ENCODE measurements at places on chromosomes 7 and 10.

- no peak for DNase-seq
Measured at GRCh38 chr10:62900829-62901571, 84.8 kb upstream of the EGR2 start.

DNA sequence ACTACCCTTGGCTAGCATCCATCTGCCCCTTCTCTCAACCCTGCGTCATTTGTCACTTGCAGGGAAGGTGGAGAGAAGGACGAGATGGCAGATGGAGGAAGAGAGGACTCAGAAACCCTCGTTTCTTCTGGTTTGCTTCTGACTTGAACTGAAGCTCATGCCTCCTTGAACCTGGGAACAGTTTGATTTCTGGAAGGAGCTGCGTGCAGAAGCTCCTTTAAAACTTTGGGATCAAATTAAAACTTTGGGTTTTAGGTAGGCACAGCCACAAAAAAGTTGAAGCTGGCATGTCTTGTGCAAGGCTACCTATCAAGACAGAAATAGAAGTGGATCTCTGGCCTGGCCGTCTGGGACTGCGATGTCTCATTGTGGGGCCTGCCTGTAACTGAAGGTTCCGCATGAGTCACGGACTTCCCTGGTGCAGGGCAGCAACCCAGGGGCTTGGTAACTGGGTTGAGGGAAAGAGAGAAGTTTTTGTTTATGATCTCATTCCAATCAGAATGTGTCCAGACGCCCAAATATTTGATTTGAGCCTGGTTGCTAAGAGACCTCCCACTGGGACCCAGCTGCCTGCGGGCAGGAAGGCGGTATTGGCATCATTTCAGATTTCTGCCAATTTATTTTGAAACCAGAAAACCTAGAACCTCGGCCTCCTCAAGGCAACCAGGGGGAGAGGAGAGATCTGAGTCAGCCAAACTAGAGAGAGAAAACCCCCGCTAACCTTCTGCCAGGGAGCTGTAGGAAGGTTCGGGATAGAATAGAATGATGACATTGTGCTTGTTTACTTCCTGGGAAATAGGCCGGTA lies 15.8 kb upstream of the CAMK1D start:
- DNase-seq, result no peak

GRCh38 chr10:93077860-93078337 lies 4.2 kb downstream of the CYP26A1 start:
- DNase-seq, result no peak

DNA sequence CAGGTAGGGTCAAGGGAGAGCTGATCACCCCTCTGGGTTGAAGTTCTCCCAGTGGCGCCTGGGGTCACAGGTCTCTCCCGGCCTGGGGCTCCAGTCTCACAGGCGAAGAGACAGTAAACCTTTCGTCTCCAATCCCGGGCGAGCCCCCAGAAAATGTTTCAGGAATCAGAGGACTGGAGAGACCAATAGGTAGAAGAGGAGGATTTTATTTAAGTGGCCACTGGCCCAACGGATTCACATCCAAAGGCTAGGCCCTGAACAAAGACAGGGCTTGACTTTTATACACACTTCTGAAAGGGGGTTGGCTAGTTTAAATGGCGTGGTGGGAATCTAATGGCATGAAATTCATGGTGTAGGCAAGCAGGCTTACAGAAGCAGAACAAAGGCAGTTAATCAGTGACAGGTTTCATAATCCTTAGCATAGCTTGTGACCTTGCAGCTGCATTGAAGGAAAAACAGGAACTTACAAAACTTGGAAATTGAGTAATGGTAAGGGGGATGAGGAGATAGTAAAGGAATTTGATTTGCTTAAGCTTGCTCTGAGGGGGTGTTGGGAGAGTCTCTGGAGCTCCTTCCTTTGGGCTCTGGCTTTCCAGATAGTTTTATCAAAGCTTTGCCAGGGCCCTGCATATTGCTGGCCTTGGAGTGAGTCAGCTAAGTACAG lies 105.5 kb downstream of the TRIM24 start:
- no peak for DNase-seq

GRCh38 chr10:3173171-3173878 lies 743 bp upstream of the PITRM1 start:
- DNase-seq, result no peak

DNA sequence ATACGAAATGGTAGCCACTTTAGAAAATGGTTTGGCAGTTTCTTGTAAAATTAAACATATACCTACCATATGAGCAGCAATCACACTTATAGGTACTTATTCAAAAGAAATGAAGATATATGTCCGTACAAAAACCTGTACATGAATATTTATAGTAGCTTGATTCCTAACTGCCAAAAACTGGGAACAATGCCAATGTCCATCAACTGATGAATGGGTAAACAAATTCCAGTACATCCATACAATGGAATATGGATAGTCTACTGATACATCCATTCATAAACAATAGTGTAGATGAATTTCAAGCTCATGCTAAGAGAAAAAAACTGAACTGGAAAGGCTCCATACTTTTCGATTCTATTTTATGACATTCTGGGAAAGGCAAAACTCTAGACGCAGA lies 68.5 kb downstream of the AGK start:
- no peak for DNase-seq

GRCh38 chr7:111729483-111729882 lies 167.2 kb upstream of the IMMP2L start:
- no peak for DNase-seq

DNA sequence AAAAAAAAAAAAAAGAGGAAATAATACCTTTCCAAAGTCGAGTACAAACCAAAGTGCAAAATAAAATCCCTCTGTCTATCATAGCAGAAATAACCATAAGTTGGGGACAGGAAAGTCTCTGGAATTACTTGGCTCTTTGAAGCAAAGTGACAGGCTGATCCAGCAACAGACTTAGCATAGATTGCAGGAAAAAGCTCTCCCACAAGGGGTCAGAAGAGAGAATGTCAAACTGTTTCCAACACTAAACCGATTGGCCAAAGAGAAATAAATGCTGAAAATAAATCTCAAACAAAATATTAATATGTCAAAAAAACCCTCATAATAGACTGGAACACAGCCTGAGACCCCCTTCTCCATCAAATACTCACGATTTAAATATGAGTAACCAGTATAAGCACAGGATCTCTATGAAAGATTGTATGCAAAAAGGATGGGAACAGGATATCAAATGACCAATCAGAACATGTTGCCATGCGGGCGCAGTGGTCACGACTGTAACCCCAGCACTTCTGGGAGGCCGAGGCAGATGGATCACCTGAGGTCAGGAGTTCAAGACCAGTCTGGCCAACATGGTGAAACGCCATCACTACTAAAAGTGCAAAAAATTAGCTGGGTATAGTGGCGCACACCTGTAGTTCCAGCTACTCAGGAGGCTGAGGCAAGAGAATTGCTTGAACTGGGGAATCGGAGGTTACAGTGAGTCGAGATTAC lies 1000.7 kb upstream of the LRRN3 start:
- DNase-seq, result no peak

DNA sequence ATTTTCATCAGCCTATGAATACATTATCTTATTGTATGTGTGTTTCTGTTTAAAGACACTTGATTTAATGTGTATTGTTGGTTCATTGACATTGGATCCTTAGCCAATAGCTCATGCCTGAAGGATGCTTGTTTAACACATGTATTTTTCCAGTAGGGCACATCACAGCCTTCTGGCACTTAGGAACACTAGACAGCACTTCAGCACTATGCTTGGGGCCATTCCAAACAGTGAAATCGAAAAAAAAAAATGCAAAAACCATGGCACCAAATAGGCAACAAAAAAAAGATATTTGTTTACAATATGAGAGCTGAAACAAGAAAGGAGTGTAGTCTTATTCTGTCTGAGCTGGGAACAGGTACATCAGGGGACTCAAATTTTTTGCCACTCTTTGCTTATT lies 262.8 kb downstream of the SLC25A13 start:
- DNase-seq, result no peak

GRCh38 chr7:19772306-19772705 lies 1.1 kb downstream of the TMEM196 start:
- DNase-seq, result no peak

DNA sequence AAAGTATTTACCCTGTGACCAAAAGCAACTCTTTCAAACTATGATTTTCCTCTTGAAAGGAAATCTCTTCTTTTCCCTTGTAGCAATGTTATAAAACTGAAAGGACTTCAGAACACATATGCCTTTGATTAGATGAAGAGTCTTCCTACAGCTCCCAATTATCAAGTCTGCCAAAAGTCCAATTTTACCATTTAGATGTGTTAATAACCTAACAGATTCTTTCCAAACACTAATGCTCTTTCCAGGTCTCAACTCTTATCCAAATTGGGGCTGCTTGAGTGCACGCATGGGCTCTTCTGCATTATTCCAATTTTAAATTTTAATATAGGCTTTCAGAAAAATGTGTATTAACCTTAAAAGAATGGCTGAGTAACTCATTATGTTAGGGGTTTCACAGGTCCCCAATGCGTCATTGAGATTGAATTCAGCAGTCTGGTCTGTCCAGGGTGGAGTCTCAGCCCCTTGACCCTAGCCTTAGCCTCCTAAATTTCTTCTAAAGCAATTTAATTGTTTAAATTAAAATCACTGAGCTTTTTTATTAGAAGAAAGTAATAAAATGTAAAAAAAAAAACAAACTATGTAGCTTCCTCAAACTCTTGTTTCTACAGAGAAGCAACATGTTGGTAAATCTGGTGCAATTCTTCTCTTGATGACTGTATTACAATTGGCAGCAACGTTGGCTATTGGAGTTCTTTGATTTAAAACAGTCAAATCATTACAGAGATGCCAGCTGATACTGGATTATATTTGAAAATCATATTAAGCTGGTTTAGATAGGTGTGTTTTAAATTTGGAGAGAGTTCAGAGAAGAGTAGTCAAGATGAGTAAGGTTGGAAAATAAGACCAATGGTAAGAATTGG lies 170.4 kb downstream of the DKK1 start:
- no peak for DNase-seq

GRCh38 chr7:129721068-129721467 lies 109.5 kb downstream of the NRF1 start:
- no peak for DNase-seq

DNA sequence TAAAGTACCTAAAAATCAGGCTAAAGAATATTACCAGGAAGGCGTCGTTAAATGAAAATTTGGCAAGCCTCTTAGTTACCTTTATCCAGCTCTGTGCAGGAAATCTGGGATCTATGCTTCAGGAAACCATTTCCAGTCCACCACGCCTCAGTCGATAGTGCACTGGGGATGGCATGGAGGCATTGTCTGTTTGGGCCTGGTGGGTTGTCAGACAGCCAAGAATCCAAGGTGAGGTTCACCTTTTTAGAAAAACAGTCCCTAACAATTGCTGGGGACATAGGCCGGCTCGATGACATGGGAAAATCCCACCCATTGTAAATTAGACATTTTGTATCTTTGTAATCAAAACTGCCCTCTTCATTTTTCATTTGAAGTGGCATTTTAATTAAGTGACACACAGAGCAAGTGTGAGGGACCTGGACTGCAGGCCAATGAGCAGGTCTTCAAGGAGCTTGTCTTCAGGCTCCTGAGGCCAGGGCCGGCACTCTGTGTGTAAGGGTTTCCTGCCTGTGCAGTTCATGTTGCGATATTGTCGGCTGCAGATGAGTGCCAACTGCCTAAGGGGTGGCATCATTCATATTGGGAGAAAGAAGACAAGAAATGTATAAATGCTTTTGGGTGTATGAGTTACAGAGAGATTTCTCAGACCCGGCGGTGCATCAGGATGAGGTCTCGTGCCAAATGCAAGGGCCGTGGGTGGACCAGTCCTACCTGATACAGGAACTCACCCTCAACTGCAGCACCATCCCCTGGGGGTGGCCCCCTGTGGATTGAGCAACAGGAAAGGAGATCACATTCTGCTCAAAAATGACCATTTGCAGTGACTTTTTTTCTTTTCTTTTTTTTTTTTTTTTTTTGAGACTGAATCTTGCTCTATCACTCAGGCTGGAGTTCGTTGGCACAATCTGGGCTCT lies 80.8 kb downstream of the PTPRE start:
- DNase-seq, result no peak

- no peak for DNase-seq
Measured at GRCh38 chr7:20797042-20797461, 10.4 kb upstream of the SP8 start.

- DNase-seq, result no peak
Measured at GRCh38 chr7:82965088-82966036, 197.3 kb downstream of the PCLO start.

GRCh38 chr10:21494191-21495001 lies 31.1 kb downstream of the SKIDA1 start:
- DNase-seq, result no peak

DNA sequence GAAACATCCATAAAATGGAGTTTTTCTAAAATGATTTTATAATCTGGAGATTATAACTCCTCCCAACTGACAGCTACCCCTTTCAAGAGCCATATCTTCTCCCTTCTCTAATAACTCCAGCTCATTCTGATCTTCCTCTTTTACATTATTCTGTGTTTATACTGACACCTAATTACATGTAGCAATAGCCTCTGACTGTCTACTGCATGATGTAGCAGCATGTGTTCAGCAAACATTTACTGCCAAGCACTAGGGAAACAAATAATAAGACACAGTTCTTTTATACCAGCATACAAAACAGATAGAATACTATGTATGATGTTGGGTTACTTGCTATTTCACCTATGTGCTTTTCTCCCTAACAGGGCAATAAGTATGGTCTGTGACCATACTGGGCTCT lies 20.7 kb downstream of the RBM28 start:
- DNase-seq, result no peak

DNA sequence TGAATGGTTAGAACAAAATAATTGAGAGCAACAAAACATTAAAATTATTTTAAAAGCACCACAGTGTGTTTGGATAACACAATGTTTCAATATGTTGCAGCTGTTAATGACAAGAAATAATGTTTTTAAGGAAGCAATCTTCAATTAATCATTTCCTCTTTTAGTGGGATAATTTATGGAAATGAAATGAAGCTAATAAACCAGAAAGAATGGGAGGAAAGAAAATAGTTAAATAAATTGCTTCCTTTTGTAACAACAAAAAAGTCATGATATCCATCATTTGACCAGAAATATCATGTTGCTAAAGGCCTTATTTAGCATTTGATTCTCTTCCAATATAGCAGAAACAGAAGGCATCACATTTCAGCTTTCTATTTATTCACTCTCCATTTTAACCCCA lies 224.5 kb downstream of the SEMA3A start:
- no peak for DNase-seq

DNA sequence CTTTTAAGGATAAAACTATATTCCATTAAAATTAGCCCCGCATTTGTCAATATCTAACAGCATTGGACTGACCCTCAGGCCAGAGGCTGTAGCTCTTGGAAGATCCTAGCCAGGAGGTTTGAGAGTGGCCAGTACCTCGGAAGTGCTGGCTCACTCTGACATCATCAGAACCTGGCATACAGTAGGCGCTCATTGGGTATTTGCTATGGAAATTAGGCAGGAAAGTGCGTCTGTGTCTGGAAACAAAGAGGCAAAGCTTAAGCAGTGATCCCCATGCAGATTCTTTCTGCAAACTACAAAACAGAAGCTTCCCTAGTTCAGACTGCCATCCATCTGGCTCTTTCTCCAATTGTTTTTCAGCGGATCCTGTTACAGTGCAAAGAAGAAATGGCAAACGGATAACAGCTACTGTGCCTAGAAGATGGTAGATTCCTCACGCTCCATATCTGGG lies 1.7 kb upstream of the PRKCQ start:
- DNase-seq, result no peak

GRCh38 chr10:15860692-15861201 lies 440 bp upstream of the MINDY3 start:
- DNase-seq, result no peak

Data from central memory CD4-positive, alpha-beta T cell (primary cell).